Left lung (tissue), 14 donors: ENCODE measurements at places on chromosomes 7 and 10.
A peak's percentile ranks its signal among the peaks of the same experiment; 100 is the strongest.

- no peak for DNase-seq
These were observed 137.0 kb upstream of the ADAM12 start for GRCh38 chr10:126525326-126525725.

DNA sequence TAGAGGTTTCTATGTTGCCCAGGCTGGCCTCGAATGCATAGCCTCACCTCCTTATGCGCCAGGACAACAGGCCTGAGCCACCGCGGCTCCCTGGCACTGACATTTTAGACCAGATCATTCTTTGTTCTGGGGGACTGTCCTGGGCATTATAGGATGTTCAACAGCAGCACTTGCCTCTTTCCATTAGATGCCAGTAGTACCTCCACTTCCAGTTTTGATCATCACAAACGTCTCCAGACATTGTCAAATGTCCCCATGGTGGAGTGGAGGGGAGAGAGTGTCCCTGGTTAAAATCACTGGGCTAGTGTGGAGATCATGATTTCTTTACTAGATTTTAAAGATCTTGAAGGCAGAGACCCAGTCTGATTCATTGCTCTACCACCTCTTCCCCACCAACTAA lies 125.2 kb upstream of the MKLN1 start:
- DNase-seq: no peak

DNA sequence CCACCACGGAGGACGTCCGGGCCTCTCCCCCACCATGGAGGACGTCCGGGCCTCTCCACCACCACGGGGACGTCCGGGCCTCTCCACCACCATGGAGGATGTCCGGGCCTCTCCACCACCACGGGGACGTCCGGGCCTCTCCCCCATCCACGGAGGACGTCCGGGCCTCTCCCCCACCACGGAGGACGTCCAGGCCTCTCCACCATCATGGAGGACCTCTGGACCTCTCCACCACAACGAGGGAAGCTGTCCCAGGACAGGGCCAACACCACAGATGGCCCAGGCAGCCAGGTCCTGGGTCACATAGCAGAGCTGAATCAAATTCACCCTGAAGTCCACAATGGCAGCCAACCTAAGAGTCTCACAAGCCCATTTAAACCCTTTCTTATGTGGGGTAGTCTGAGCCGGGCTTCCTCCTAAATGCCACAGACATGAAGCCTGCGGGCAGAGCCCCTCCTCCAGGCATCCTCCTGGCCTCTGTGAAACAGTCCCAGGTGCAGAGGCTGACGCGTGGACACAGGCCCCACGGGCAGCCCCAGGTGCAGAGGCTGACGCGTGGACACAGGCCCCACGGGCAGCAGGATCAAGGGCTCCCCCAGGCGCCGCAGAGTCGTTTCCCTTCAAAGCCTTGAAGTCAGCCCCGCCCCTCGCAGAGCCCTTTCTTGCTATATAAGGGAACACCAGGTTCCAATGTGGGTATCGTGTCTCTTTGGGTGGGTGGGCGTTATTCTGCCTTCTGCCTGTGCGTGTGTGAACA lies 47.0 kb downstream of the FOXL3 start:
- DNase-seq: no peak

- no peak for DNase-seq
These were observed 11.2 kb downstream of the GARS1 start for GRCh38 chr7:30605832-30606231.

- DNase-seq: no peak
These were observed 32.1 kb downstream of the IGF2BP3 start for GRCh38 chr7:23438171-23438570.

- DNase-seq: peak; percentile 43
These were observed 17.1 kb downstream of the MBL2 start for GRCh38 chr10:52755297-52756062.

DNA sequence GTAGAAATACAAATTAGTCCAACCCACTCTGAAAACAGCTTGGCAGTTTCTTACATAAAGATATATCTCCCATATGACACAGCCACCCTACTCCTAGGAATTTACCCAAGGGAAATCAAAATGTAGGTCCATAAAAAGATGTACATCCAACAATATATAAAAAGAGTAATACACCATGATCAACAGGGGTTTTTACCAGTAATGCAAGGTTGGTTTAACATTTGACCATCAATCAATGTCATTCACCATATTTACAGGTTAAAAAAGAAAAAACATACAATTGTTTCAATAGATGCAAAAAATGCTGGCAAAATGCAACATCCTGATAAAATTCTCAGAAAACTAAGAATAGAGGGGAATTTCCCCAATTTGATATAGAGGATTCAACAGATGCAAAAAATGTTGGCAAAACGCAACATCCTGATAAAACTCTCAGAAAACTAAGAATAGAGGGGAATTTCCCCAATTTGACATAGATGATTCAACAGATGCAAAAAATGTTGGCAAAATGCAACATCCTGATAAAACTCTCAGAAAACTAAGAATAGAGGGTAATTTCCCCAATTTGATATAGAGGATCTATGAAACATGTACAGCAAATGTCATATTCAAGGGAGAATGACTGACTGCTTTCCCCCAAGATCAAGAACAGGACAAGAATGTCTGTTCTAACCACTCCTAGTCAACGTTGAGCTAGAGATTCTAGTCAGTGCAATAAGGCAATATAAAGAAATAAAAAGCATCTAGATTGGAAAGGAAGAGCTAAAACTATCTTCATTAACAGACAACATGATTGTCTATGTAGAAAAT lies 13.7 kb downstream of the ADAP1 start:
- no peak for DNase-seq

- DNase-seq: no peak
These were observed 80.3 kb downstream of the PLXNA4 start for GRCh38 chr7:132495936-132496335.

DNA sequence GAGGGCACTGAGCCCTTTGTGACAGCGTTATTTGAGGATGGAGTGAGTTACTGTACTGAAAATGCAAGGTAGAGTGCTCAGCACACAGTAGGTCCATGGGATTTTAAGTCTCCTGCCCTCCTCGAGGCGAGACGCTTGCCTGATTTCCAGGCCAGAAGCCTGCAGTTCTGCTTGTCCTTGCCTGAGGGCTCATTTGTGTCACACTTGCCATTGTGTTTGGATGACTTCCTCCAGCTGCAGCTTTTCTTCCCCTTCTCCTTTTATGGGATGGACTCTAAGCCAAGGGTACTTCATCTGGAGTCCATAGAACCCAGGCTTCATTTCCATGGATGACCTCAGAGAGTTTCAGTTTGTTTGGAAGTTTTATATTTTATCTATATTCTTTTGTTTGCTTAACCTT lies 304.2 kb upstream of the BMPER start:
- no peak for DNase-seq

DNA sequence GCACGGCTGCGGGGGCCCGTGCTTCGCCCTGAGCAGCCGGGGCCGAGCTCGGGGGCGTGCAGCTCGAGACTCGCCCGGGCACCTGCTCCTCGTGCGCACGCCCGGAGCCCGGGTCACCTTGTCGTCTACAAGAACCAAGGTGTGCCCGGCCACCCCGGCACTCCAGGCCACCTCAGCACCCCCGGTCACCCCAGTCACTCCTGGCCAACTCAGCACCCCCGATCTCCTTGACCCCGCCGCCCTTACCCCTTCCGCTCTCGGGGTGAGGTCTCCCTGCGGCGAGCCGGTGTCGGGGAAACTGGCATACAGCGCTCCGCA lies 268 bp upstream of the IGFBP3 start:
- no peak for DNase-seq

GRCh38 chr7:77370606-77371005 lies 45.5 kb downstream of the GSAP start:
- DNase-seq: no peak

GRCh38 chr10:122727426-122727825 lies 27.8 kb upstream of the C10orf120 start:
- DNase-seq: no peak

GRCh38 chr7:108120933-108121332 lies 9.2 kb downstream of the LAMB4 start:
- peak; percentile 20 for DNase-seq

GRCh38 chr10:86127274-86127819 lies 239.2 kb downstream of the GRID1 start:
- DNase-seq: no peak

DNA sequence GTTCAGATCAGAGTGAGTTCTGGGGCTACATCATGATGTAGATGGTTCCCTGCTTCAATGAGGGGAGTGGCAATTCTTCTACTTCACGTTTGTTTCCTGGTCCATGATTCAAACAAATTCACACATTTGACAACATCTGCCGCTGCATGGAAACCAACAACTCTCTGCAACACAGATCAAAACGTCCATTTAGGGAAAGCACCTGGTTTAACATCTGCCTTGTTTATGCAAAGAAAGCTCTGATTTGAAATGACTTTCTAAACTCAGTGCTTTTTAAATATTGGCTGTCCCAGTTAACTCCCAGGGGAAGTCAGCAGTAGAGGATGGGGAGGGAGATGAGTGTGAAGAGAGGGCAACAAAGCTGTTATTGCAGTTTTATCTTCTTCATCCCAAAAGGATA lies 93.8 kb downstream of the GAD2 start:
- no peak for DNase-seq

DNA sequence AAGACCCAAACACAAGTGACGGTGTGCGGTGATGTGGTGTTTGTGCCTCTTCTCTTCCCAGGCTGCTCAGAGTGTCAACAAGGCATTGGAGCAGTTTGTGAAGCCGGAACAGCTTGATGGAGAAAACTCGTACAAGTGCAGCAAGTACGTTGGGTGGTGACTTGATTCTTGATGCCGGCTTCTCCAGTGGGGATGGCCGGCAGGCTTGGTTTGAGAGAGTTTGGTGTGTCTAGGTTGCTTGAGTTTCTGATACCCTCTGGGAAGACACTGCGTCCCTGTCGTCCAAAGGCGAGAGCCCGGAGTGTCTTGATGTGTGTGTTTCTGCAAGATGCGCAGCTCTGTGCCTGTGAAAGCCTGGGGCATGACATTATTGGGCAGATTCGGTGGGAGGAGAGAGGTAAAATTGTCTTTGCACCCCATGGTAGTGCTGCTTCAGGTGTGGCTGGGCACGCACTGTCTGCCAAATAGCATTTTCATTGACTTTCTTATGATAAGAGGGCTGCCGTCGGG lies 111.8 kb downstream of the ANKRD61 start:
- no peak for DNase-seq

GRCh38 chr10:77832238-77832637 lies 94.3 kb downstream of the DLG5 start:
- DNase-seq: no peak

GRCh38 chr10:98460837-98461499 lies 14.2 kb upstream of the HPS1 start:
- no peak for DNase-seq

GRCh38 chr7:47143339-47143738 lies 438.6 kb downstream of the TNS3 start:
- no peak for DNase-seq

GRCh38 chr10:127456122-127456521 lies 93.0 kb upstream of the NPS start:
- no peak for DNase-seq

- DNase-seq: no peak
These were observed 14.5 kb downstream of the HIPK2 start for GRCh38 chr7:139763330-139763729.

DNA sequence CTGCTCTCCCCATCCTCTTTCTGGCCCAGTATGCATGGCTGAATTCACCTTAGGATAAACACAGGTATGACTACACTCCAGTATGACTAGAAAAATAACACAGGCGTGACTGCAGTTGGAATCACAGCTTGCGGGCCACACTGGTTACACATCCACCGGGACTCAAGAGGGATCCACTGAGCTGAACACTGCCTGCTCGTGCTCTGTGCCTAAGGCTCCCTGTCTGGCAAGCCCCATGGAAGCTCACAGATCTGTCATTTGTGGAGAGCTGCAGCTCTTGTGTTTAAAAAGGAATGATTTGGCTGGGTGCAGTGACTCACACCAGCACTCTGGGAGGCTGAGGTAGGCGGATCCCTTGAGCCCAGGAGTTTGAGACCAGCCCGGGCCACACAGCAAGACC lies 26.8 kb downstream of the VOPP1 start:
- DNase-seq: no peak

GRCh38 chr7:39367943-39368342 lies 198.3 kb upstream of the YAE1 start:
- DNase-seq: no peak

- no peak for DNase-seq
These were observed 441.1 kb downstream of the POM121L12 start for GRCh38 chr7:53476566-53476965.

DNA sequence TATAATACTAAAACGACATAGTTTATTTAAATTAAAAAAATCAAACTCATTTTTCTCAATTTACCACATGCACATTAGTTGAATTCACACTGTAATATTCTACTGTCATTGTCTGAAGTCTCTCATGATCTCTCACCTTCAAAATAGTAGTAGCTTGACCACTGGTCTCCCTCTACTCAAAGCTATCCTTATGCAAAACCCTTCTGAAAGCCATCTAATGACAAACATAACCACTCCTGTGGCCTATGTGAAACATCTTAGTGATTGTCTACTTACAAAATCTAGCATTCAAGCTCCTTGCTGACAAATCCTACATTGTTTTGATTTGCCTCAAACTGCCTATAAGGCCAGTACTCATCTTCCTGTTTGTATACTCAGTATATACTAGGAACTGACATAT lies 606.0 kb upstream of the GHITM start:
- no peak for DNase-seq

DNA sequence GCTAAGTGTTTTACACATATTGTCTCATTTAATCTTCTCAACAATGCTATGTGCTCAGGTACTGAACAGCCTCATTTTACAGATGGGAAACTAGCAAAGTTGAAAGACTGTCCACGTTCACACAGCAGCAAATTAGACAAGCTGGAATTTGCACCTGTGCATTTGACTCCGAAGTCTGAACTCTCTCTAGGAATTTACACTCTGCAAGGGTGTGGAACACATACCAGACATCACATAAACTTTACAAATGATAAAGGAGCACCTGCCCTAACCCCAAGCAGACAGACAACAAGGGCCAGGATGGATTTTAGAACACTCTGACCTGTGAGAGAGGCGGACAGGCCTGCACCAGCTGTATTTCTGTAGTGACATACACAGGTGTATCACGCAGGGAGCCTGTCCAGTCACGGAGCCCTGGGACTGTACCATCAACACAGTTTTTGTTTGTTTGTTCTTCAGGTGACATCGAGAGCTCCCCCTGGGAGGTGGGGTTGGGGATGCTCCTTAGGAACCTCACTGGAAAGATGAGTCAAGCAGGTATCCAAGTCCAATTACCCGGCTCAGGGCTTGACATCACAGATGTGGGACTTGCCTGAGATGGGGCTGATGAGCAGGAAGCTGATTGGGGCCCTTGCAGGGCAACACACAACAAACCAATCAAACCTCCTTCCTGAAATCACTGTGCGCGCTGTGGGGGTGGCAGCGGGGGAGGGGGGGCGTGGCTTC lies 31.0 kb downstream of the MKI67 start:
- no peak for DNase-seq

DNA sequence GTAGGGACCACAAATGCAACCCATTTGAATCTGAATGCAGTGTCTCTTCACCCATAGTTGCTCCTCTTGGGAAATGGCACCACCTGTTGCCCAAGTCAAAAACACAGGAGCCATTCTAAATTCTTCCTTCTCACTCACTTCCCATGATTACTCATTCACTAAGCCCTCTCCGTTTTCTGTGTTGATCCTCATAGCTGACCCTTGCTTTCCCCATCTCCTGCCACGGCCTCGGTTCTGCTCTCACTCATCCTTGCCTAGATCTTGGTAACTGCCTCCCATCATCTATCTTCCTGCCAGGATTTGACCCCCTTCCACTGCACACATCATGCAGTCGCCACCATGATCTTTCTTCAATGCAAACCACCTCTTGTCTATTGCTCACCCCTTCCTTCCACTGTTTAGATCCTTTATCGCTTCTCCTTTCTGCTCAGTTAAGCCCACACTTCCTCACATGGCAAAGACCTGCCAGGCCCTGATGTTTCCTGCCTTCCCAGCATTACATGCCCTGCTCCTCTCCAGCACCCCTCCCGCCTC lies 19.0 kb upstream of the CPN1 start:
- no peak for DNase-seq
